ENCODE measurements at places on chromosomes 5 and 9.
A peak's percentile ranks its signal among the peaks of the same experiment; 100 is the strongest.

- DNase-seq = no peak
These were observed 214.6 kb upstream of the TLE4 start for GRCh38 chr9:79357194-79357593.

DNA sequence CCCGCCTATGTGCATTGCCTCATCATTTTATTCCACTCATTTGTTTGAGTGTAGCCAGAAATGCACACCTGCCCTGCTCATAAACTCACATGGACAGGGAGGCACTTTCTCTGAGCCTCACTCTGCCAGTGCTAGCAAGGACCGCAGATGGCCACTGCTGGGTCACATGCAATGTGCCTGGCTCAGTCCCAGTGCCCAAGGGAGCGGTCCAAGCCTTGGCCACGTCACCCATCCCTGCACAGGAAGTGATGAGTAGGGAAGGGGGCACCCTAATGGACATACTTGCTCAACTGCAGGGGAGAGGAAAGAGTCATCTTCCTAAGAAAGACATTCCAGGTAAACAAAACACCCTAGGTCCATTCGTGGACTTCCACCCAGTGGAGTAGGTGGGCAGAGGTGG is 630.9 kb downstream of the IRX1 start:
- DNase-seq = no peak

GRCh38 chr5:52544738-52545137 is 243.0 kb upstream of the ITGA1 start:
- DNase-seq = no peak

DNA sequence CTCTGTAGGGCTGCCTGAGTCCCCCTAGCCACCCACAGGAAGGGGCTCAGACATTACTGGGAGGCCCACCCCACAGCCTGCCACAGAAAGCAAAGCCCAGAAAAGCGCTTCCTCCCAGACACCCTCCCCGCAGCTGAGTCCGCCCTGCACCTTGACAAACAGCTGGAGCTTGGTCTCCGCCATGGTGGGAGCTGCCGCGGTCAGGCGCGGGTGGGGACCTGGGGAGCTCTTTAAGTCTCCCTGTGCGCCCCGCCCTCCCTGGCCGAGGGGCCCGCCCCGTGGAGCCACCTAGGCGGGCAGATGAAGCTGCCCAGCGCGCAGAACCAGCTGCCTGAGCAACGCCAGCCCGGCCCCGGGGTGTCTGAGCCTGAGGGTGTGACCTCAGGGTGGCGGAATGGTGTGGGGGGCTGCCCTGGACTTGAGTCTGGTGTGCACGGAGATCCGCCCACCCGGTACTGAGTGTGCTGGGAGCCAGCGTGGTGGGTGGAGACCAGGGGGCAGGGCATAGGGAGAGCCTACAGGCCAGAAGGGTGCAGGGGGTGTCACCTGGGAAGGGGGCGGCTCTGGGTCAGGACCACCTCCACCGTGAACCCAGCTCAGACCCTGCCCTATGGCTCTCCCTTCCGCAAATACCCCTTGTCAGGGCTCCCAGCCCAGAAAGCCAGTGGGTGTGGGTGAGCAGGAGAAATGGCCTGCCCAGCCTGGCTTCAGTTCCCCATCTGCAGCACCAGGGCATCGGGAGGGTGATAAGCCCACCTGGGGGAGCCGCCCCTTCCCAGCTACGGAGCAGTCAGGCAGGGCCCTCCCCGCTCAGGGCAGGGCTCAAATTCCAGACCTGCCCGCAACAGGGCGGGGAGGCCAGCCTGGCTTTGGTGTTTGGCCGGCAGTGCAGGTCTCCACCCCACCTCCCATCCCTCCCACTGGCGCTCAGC is at the start of gene CLIC3:
CLIC3 (minus strand) TSS at position 208 of the 932 bp plus-strand sequence; CDS start at position 183, 25 bp downstream.
- DNase-seq = peak; percentile 21

DNA sequence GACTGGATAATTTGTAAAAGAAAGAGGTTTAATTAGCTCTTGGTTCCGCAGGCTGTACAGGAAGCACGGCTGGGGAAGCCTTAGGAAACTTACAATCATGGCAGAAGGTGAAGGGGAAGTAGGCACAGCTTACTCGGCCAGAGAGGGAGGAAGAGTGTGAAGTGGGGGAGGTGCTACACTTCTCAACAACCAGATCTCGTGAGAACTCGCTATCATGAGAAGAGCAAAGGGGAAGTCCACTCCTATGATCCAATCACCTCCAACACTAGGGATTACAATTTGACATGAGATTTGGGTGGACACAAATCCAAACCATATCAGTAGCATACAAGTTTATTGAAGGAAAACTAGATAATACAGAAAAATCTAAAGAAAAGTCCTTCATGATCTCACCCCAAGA is 39.9 kb downstream of the NEURL1B start:
- DNase-seq = peak; percentile 75

- no peak for DNase-seq
These were observed 295.9 kb downstream of the ARHGAP26 start for GRCh38 chr5:143065996-143066522.

GRCh38 chr9:82062245-82062644 is 73.7 kb downstream of the SPATA31D1 start:
- no peak for DNase-seq

GRCh38 chr5:146698651-146699050 is 179.9 kb downstream of the PPP2R2B start:
- no peak for DNase-seq

GRCh38 chr5:80140496-80140895 is 105.3 kb downstream of the THBS4 start:
- no peak for DNase-seq

DNA sequence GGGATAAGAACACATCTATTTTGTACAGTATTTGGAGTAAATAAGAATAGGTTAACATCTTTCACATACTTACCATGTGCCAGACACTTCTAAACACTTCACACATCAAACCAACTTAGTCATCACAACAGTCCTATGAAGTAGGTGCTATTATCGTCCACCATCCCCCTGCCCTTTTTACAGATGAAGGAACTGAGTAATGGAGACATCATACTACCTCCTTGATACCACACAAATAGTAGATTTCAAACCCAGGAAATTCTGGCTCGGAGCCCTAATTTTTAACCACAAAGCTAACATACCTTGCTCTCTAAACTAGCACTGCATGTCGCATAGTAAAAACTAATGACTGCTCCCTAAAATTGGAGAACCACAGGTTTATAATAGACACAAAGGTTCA is 4.2 kb upstream of the ZNF366 start:
- DNase-seq = no peak

DNA sequence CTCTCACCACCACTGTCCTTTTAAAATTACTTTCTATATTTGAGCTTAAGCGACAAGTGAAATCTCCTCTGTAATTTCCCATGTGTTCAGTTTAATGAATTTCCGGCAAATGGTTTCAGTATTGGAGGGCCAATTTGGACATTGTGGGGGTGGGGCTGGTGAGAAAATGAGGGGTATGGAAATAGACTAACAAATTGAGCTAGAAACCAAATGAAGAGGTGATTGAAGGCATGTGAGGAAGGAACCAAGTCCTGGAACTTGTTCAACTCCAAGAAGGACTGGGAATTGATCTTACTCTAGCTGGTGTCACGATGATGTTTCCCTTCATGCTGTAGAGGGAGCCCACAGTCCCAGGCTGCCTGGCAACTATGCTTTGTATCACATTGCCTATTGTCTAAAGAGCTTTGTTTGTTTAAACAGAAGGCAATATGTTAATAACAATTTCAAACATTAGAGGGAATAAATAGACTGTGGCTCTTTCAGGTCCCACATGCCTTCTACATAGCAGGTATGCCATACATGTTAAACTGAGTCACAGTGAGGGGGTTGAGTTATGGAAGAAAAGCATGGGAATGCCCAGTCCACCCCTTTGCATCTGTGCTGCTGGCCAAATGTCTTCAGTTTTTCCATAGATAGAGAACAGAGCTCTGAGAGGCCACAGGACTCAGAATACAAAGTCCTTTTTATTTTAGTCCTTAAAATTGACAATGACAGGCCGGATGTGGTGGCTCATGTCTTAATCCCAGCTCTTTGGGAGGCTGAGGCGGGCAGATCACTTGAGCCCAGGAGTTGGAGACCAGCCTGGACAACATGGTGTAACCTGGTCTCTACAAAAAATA is 25.0 kb upstream of the MATR3 start:
- DNase-seq = peak; percentile 16

DNA sequence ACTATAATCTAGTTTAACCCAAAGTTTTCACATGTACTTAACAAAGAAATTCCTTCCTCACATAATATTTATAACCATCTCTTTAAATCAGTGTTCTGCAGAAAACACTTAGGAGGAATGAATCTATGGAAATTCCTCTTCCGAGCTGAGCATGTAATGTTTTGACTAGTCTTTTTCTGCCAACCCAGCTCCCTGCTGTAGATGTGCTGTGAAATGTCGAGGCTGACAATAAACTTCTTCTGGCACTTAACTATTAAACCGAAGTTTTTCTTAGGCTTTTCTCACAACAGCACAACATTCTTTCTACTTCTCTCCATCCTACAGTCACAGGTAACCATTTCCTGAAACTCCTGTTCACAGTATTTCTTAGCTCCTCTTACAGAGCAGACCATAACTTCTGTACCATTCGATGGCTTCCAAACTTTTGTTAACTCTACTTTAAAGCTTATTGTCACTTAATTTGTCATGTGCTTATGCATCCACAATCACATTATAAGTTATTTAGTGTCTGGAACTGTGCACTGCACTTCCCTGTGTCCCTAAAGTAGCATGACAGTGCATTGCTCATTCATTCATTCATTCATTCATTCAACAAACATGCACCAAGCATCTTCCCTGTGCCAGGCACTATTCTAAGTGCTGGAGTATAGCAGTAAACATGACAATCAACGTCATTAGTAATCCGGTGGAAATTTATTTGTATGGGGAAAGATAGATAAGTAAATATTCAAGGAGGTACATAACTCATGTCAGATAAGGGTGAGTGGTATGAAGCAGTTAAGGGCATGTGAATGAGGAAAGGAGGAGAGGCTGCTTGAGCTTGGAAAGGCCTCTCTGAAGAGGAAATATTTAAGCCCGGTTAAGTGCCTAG is 54.6 kb downstream of the TSSK1B start:
- DNase-seq = no peak

- DNase-seq = no peak
These were observed 16.6 kb upstream of the ANP32B start for GRCh38 chr9:97966493-97966892.

GRCh38 chr9:89440548-89440947 is 57.4 kb downstream of the SEMA4D start:
- peak; percentile 90 for DNase-seq

- DNase-seq = no peak
These were observed 18.8 kb upstream of the SUB1 start for GRCh38 chr5:32566319-32567111.

- no peak for DNase-seq
These were observed 417.0 kb upstream of the MEF2C start for GRCh38 chr5:89299998-89300397.

DNA sequence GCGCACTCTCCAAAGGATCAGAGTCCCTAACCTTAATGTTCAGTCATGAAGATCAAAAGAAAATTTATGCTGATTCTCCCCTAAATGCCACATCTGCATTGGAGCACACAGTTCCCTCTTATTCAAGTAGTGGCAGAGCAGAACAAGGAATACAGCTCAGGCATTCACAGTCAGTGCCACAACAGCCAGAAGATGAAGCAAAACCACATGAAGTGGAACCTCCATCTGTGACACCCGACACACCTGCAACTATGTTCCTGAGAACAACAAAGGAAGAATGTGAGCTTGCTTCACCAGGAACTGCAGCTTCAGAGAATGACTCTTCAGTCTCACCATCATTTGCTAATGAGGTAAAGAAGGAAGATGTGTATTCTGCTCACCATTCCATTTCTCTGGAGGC is 40.0 kb downstream of the CMYA5 start:
- no peak for DNase-seq

GRCh38 chr9:131869348-131869747 is 129.5 kb upstream of the RAPGEF1 start:
- DNase-seq = no peak

- no peak for DNase-seq
These were observed 461.3 kb upstream of the CLINT1 start for GRCh38 chr5:158320178-158320674.

Measured in inflammatory macrophage treated with lipopolysaccharide for 1 hour (primary cell).